Nephron progenitor cell (in vitro differentiated cells): ENCODE measurements at places on chromosomes 7 and 10.

GRCh38 chr10:131013281-131013912, 298.1 kb downstream of the TCERG1L start:
- no peak for DNase-seq

GRCh38 chr7:116182023-116182422, 28.3 kb upstream of the TES start:
- DNase-seq: no peak

DNA sequence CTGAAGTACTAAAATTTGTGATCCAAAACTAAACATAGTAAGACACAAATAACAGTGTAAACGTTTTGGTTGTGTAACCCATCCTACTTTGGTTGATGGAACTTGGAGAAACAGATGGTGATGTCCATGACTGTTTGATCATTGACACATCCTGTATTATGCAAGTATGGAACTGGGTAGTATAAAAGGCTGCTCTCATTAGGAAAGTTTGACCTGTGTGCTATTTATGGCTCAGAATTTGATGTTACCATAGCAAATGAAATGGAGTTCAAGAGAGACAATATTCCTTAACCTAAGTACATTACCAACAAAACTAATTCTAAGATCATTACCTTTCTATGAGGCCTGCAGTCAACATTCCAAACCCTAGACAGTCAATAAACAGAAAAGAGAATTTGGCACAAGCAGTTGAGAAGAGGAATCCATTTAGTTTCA, 39.9 kb downstream of the DKK1 start:
- no peak for DNase-seq

DNA sequence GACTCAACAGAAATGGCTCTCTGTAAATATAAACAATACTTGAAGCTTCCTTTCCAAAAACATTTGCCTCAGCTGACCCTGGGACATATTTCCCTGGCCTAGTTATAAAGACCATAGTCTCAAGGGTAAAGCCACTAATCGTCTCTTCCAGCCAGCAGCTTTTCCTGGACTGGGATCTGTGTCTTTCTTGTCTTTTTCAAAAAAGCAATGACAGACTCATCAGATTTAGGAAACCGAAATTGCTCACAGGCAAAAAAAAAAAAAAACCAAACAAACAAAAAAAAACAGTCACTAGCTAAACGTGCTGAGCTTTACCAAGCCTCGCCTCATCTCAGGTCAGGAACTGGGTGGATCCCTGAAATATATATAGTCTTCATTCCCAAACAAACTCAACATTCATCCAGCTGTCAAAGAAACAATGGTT, 23.5 kb downstream of the STN1 start:
- no peak for DNase-seq

- no peak for DNase-seq
Observed at GRCh38 chr10:15824498-15824897, 35.8 kb downstream of the MINDY3 start.

DNA sequence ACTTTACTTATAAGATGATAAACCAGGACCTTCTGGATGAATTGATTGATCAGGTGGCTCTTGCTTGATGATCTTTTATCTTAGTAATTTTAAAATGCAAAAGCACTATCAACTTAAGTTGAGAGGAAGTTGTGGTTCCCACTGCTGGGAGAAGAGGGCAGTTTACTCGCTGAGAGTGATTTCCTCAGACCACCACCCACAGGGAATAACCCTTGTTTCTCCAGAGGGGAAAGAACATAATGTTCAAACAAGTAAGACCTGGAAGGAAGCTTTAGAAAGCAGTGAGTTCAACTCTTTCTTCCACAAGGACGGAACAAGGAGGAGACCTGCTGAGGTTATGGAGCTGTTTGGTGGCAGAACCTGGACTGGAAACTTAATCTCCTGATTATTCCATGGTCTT, 138.7 kb downstream of the FAM204A start:
- no peak for DNase-seq

GRCh38 chr10:119896061-119896655, 3.6 kb downstream of the SEC23IP start:
- DNase-seq: no peak

- no peak for DNase-seq
Observed at GRCh38 chr7:25775570-25775969, 376.4 kb upstream of the NFE2L3 start.

DNA sequence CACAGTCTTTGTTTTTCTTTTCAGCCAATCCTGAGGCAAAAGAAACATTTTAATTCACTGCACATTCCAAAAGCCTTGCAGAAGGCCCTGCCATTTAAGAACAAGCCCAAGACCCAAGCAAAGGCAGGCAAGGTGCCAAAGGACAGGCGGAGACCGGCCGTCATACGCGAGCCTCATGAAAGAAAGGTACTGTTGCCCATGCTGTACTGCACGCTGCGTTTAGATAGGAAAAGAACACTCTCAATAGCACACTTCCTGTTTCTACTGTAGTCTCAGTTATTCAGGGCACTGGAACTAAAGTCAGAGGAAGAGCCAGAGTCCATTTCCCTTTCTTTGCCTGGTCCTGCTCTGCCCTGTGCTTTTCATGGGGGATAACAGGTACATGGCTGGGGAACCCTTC, 47.6 kb downstream of the BMS1 start:
- DNase-seq: no peak

DNA sequence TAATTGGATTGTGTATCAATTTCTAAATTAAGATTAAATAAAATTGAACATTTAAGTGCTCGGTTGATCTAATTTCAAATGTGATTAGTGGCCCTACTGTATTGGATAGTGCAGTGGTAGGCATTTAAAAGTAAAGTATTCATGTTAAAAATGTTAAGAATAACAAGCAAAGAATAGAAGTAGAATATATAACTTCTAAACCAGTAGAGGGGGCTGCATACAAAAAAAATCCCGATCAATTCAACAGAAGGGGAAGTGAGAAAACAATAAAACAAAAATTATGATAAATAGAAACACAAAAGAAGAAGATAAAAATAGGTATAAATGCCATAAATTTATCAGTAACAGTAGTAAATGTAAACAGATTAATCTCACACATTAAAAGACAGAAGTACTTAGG, 24.9 kb upstream of the WDFY4 start:
- no peak for DNase-seq

- DNase-seq: no peak
Observed at GRCh38 chr10:11930312-11930978, 107.3 kb downstream of the PROSER2 start.

GRCh38 chr10:129122846-129123245, 344.2 kb upstream of the MGMT start:
- DNase-seq: no peak

DNA sequence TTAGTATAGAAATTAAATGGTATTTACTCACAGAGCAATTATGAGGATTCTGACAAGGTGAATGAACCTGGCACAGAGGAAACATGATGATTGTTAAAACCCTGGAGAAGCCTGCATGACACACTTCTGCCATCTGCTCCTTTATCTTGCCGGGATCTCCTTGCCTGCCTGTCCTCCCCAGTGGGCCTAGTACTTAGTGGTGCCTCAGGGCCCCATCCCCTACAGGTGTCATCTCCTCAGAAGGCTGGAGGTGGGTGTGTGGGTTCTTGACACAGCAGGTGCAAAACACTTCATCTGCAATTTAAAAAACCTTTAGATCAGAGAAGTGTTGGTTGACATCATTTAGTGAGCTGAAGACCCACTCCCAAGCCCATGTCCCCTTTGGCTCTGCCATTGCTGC, 261.2 kb downstream of the ADRA2A start:
- no peak for DNase-seq

DNA sequence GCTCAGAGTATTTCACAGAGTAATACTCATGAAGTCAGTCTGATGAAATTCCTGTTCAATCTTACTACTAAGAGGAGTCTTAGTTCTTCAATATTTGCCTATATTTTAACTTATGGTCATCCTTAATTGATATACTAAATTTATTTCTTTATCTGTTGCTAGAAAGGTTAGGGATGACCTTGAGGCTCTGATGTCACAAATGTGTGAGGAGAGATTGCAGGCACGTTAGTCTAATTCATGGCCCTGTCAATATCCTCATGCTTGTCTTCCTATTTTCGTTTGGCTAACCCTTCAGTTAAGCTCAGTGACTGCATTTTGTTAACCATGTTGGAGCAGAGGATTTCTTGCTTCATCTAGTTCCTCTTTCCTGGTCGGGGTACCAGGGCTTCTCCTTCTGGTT, 704.7 kb upstream of the COBL start:
- no peak for DNase-seq

DNA sequence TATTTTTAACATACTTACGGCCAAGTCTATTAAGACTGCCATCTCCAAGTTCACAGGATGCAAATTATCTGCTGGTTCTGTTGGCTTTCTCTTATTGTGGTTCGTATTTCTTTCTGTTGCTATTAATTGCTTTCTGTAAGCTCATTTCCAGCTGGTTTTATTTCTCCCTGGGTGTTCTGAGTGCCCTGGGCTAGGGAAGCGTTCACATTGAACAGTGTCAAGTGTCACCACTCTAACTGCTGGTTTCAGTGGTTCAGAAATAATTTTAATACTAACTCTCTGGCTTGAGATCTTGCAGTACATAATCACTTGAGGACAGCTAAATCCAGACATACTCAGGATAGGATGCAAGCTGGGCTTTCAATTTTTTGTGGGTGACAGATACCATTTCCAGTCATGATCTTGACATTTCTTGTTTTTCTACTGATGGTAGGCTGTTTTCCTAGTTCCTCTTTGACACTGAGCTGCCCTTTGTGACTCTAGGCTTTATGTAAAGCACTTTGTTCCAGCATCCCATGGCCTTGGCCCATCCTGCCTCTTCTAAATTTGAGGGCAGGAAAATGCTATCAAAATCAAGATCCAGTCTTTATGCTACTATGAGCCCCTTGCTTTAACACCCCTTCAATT, 117.6 kb downstream of the SNX13 start:
- DNase-seq: peak; percentile 2

DNA sequence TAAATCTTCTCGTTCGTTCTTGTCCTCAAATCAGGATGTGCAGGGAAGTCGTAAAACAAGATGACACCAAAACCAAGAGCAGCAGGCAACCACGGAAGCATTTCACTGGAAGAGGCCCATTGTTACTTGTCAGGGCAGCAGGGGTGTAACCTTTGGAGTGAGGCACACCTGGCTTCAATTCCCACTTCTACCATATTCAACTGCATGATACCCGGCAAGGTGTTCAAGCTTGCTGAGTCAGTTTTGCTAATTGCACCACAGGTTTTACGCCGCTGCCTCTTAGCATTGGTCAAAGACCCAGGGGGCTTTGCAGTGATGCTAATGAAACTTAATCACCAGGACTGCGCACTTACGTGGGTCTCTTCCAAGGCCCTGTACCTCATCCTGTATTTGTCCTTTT, 50.0 kb upstream of the PTER start:
- DNase-seq: no peak

DNA sequence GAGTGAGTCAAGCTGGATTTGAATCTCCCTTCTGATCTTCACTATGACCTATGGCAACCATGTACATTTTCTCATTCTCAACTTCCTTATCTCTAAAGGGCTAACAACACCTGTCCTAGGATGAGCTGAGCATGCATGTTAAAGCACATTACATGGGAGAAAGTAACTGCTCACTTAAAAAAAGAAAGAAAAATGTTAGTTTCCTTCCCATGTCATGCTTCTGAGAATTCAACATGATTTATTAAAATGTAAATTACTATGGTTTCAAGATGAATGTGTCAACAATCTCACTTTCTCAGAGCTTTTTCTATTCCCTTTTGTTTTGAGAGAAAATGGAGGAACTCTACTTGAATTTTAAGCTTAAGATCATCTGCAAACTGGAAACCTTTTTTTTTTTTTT, 295.3 kb downstream of the SKIDA1 start:
- no peak for DNase-seq

DNA sequence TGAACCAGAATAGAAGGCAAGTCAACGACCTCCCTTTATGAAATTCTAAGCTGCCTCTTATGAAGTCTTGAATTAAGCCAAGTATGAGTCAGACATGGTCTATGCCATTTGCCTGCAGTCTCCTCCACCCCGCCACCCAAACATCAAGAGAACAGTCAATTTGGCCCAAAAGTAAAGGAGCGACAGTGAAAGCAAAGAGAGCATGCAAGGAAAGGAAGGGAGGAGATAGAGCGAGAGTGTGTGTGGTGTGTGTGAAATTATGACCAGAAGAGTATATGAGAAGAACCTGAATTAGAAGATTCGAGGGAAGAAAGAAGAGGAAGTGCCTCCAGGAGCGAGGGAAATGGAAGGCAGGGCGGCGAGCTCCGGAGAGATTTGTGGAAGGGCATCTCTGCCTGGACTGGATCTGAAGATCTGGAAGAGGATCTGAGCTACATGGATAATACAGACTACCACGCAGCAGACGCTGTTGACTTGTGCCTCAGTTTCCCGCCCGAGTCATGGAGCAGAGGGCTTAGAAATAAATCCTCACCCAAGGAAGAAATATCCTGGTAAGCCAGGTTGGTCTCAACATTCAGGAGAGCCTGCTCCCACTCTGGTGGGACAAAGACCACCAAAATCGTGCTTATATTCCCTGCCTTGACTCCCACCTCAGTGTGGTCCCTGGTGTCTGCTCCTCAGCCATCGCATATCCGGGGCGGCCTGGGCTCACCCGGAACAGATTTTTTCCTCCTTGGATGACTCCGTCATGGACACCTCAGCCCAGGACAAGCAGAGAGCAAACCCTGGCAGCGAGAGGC, 459 bp downstream of the ZDHHC6 start:
- DNase-seq: no peak

- peak; percentile 27 for DNase-seq
Observed at GRCh38 chr7:35254496-35255442, 869 bp upstream of the TBX20 start.

DNA sequence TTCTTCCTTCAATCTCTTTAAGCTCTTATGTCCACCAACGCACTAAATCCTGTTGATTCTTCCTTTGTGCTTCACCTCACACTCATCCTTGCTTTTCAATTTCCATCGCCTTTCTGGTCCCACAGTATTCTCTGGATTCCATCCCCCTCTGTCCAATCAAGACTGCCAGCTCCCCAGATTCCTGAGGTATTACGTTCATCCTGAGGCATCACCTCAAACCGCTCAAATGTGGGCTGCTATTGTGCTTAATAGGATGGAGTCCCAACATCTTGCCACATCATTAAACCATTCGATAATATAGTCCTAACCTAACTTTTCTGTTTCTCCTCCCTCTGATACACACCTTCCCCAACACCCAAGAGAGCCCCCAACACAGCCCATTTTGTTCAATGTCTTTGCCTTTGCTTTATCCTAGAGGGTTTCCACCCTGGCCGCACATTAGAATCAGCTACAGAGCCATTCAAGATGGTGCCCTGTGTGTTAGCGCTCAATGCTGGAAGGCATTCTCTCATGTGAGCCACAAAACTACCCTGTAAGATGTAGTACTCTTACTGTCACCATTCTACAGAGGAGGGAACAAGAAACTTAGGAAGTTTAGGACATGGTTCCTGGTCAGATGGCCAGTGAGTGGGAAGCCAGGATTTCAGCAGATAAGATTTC, 79.5 kb upstream of the LEP start:
- DNase-seq: no peak

DNA sequence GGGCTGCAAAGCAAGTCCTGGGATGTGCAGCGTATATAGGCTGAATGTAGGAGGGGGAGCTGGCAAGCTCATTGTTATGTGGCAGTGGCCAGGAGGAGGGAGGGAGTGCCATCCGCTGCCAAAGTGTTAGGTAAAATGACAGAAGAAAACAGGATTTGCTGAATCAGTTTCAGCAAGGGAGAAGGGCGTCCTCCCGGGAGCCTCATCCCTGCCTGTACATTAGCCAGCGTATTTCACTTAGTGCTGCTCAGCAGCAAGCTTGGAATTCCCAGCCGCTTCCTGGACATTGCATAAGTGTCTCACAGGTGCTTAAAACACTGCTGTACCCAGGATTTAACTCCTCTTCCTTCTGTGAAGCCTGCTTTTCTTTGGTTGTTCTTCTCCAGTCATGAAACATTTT, 2.5 kb downstream of the NIPSNAP2 start:
- no peak for DNase-seq
